ENCODE measurements at places on chromosomes 2 and 18.

DNA sequence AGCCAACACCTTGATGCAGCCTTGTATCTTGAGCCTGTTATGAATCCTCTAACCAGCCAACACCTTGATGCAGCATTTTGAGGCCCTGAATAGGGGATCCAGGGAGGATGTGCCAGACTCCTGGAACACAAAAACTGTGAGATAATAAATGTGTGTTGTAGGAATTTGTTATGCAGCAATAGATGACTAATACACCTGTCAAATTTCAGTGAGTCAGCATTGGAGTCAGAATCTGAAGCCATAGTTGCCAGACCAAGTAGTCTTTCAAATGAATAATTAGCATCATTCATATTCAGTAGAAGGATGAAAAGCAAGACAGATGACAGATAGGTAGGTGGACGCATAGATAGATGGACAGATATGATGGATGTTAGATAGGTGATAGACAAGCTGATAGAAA lies 942.5 kb upstream of the SLC39A10 start:
- DNase-seq = no peak

DNA sequence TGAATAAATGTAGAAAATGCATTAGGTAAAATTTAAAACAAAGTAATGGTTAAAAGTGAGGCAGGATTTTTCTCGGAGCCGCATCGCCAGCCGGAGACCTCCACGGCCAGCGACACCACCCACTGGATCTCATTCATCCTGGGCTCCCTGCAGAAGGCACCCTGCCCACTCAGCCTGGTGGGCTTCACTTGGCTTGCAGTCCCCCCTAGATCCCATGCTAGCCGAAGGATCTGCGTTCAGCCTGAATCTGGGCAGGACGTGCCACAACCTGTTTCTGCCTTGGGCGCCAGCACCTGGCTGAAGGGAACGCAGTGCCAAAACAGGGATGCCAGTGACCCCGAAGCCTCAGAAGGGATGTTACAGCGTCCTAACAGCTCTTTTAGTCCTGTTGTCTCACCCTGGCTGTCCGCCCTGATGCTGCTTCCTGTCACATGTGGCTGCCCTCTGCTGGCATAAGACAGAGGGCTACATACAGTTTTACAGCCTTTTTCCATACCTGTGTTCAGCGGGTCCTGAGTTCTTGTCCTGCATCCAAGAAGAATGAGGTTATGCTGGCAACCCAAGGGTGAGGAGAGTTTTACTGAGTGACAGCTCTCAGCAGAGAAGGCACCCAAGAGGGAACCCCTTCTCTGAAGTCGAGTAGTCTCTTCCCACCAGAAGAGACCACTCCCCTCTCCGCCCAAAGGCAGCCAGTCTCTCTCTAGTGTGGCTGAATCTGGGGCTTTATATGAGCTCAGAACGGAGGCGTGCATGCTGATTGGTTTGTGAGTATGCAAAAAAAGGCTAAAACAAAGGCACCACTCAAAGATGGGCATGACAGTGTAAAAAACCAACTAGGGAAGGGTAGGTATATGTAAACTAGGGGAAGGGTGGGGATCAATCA lies 173.1 kb upstream of the GYPC start:
- no peak for DNase-seq

DNA sequence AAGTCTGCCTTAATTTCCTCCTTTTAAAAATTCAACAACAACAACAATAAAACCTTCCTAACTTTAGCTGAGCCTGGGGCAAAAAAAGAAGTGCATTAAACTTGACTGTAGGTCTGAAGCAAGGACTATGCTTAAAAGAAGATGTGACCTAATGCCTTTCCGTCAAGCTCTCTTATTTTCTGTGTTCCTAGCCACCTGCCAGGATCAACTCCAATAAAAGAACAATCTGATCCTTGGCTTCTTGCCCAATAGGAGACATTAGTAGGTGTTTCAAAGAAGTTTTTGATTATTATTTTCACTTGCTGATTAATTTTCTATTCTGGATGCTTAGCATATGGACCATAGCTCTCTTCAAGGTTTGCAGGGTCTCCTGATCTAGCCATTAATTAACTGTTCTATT lies 237.5 kb downstream of the STK39 start:
- DNase-seq = no peak

GRCh38 chr18:55301824-55302166 lies 286.2 kb downstream of the TCF4 start:
- DNase-seq = peak; percentile 38

- no peak for DNase-seq
Observed at GRCh38 chr2:10523406-10524189, 75.5 kb upstream of the ODC1 start.

DNA sequence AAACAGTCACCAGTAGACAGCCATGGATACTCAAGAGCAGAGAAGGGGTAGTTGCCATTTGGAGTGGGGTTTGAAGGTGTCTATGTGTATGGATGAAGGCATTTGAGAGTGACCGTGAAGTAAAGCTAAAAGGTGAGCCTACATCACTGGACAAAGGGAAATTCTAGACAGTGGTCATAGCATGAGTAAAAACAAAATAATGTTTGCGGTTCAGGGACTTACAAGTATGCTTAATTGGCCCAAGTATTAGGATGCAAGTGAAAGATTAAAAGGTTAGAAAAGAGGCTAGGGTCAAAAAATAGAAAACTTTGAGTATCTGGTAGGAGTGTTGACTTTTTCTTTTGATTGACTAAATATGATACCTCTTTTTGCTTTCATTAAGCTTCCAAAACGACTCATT lies 238.1 kb upstream of the SLC8A1 start:
- DNase-seq = no peak

- DNase-seq = no peak
Observed at GRCh38 chr18:44881461-44882162, 200.9 kb downstream of the SETBP1 start.

GRCh38 chr2:48750128-48750739 lies 5.3 kb downstream of the LHCGR start:
- DNase-seq = no peak

DNA sequence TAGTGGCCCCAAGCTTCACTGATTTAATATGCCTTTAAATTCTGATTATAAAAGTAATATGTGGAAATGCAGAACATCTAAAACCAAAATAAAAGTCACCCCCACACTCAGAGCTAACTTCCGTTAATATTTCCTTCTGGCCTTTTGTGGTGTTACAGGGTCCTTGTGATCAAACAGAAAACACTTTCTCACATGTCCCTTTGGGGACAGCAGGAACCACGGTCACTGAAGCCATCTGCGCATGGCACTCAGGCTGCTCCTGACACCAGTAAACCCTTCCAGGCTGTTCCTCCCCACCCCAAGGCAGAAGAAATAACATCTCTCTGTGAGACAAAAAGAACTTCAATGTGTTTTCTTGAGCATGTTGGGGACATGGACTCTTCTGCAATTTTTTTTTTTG lies 25.1 kb upstream of the GPR17 start:
- DNase-seq = no peak

DNA sequence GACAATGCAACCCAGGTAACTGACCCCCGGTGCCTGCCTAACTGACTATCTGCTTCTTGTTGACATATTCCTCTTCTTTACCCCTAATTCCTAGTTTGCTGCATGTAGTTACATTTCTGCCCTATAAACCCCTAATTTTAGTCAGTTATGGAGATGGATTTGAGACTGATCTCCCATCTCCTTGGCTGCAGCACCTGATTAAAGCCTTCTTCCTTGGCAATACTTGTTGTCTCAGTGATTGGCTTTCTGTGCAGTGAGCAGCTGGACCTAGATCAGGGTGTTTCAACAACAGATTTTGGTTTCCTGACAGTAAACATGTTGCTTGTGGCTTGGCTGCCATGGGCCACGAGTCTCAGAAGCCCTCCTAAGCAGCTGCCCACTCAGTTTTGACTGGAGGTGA lies 105.4 kb downstream of the SP100 start:
- DNase-seq = no peak

DNA sequence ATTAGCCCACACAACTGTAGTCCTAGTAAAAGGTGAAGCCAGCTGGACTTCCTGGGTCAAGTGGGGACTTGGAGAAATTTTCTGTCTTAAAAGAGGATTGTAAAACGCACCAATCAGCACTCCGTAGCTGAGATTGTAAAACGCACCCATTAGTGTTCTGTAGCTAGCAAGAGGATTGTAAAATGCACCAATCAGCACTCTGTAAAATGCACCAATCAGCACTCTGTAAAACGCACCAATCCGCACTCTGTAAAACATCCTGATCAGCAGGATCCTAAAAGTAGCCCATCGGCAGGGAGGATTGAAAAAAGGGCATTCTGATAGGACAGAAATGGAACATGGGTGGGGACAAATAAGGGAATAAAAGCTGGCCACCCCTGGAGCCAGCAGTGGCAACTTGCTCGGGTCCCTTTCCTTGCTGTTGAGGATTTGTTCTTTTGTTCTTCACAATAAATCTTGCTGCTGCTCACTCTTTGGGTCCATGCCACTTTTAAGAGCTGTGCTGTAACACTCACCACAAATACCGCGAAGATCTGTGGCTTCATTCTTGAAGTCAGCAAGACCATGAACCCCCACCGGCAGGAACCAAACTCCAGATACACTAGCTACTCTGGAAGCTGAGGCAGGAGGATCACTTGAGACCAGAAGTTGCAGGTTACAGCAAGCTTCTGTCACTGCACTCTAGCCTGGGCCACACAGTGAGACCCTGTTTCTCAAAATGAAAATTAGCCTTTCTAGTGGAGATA lies 102.6 kb downstream of the HS6ST1 start:
- peak; percentile 39 for DNase-seq

GRCh38 chr2:200797242-200797770 lies 14.4 kb upstream of the BZW1 start:
- peak; percentile 59 for DNase-seq

- DNase-seq = peak; percentile 82
Observed at GRCh38 chr2:33021542-33022227, 74.9 kb downstream of the LTBP1 start.

DNA sequence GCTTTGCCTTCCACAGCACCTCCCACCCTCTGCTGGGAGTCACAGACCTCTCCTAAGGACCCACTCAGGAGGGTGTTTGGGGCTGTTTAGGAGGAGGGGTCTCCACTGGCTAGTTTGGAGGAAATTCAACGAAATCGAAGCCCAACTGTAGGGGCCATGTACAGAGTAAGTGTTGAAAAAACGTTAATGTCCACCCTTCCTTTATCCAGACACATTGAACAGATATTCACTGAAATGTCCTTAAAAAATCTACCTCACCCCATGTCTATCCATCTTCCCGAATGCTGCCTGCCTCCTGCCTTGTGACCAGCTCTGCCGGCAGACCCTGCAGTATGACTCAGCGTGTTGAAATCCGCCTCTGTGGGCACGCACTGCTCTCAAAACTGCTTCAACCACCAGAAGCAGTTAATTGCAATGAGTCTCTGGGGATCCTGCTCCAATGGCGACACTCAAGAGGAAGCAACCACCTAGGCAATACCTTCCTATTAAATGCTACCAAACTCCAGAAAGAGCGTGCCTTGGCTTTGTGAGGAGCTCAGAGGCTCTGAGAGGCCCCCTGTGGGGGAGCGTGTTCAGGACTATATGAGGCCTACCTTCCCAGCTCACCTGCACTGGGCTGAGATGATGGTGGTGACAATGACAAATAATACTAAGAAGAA lies 61.4 kb upstream of the RTN4 start:
- DNase-seq = peak; percentile 95

GRCh38 chr2:98533547-98533946 lies 74.8 kb downstream of the COA5 start:
- no peak for DNase-seq

- DNase-seq = no peak
Observed at GRCh38 chr2:121390082-121390692, 105.2 kb upstream of the TFCP2L1 start.

DNA sequence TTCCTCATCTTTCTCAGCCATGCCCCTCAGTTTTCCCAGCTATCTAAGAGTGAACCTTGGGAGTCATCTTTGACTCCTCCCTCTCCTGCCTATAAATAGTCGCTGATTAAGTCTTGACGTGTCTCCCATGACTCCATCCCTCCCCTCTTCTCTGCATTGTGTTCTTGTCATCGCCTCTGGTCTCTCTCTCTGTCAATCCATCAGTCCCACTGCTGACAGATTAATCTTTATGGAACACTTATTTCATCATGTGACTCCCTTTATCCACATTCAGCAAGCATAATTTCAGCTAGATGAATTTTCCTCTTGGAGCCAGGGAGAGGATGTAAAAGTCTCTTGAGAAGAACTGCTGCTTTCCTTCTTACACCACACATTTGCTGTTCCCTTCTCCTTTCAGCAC lies 9.4 kb downstream of the ADAM23 start:
- DNase-seq = no peak

- no peak for DNase-seq
Observed at GRCh38 chr2:98114643-98115330, 27.8 kb downstream of the VWA3B start.

GRCh38 chr18:37577051-37577611 lies 11.5 kb upstream of the CELF4 start:
- DNase-seq = no peak

GRCh38 chr18:57249883-57250282 lies 102.5 kb upstream of the ST8SIA3 start:
- DNase-seq = no peak

DNA sequence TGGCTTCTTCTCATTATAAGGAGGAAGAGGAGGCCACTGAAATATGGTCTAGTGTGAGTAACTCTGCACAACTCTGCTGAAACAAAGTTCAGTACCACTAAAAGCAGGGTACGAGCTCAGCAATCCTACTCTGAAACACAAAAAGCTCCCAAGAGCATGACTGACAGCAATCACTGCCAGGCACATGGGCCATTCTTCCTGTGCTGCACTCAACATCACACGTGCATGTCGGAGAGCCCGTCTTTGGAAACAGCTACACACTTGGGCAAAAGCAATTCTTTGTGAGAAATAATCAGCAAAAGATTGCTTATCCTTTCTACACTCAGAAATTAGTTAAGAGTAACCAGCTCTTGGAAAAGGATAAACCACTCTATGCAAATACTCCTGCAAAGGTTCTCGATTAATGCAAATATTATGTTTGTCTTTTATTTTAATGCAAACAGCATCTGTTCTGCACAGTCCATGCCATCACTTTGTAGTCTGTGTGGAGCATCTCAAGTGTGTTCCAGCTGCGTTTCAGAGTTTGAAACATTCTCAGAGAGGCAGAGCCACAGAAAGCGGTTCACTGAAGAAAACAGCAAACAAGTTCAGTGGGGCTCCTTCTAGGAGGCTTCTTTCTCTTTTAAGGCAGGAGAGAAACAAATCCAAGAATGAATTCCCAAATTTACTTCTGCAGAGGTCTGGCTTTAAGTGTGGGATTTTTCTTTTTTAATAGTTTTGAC lies 145.0 kb downstream of the HDAC4 start:
- DNase-seq = no peak

GRCh38 chr2:164766954-164767320 lies 74.7 kb downstream of the COBLL1 start:
- no peak for DNase-seq

DNA sequence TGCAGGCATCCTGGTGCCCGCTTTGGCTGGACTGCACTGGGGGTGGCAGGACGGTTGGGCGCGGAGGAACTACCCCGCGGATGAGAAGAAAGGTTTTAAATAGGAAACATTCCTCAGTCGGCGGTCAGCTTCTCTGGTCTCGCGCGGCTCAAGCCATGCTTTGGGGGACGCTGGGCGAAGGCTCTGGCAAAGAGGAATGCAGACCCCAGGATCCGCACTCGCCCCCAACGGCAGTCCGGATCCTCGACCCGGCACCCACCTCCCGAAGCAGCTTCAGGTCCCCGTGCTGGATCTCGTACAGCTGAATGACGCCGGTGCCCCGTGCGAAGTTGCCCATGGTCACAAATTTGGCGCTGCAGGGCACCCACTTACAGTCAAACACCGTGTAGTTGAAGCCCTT lies 686 bp upstream of the PNO1 start:
- DNase-seq = peak; percentile 37
